ENCODE measurements at places on chromosomes 12 and 14.

GRCh38 chr14:100147691-100148464, 11.6 kb downstream of the DEGS2 start:
- DNase-seq: no peak

DNA sequence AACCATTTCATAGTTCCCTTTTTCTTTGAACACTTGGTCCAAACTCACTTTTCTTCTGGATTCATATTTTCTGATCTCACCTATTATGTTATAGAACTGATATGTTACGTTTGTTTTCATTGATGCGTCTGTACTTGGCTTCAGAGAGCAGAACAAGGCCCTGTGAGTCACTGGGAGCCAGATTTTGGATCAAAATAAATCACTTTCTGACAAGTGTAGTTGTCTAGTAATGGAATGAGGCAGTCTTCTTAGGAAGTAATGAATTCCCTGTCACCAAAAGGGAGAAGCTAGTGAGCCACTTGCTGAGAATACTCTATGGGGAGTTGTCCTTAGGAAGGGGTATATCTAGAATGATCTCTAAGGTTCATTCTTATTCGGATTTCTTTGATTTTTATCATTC, 10.2 kb downstream of the BICD1 start:
- DNase-seq: no peak

DNA sequence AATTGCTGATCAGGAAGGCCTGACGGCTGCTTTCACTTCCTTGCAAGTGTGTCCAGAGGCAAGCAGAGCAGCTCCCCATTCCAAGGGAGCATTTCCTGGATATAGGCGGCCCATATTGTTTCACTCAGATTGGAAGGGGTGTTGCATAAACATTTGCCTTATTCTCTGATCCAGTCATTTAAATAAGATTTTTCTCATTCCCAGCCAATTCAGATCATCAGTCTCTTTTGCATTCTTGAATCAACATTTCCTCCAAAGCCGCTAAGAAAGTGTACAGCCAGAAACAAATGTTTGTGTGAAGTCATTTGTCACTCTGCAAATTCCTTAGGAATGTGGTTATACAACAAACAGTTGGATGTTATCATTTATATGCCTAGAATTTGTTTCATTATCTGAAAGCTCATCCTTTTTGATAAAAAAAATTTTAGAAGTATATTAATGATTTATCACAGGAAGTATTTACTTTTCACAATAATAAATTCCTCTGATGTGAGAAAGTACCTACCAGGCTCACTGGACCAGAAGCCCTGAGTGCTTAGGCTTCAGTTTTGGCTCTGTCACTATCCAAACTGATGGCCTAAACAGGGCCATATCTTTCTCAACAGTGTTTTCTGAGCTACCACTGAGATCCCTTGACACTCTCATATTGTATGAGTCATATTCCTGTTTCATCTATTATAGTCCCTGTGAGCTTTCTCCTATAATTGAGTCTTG, 379.6 kb downstream of the CCDC91 start:
- DNase-seq: no peak

DNA sequence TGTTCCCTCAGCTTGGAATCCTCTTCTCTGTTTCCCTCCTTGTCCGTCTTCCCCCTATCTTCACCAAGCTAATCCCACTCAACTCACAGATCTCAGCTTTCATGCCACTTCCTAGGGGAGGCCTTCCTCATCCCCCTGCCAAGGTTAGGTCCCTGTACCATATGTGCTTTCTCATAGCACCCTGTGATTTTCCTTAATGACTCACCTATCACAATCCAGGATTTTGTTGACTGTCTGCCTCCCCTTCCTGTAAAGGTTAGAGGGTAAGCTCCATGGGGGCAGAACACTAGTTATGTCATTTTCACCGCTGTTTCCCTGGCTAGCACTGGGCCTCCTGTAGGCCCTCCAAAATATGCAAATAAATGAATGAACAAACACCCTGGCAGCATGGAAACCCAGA, 57.6 kb downstream of the CRADD start:
- no peak for DNase-seq

DNA sequence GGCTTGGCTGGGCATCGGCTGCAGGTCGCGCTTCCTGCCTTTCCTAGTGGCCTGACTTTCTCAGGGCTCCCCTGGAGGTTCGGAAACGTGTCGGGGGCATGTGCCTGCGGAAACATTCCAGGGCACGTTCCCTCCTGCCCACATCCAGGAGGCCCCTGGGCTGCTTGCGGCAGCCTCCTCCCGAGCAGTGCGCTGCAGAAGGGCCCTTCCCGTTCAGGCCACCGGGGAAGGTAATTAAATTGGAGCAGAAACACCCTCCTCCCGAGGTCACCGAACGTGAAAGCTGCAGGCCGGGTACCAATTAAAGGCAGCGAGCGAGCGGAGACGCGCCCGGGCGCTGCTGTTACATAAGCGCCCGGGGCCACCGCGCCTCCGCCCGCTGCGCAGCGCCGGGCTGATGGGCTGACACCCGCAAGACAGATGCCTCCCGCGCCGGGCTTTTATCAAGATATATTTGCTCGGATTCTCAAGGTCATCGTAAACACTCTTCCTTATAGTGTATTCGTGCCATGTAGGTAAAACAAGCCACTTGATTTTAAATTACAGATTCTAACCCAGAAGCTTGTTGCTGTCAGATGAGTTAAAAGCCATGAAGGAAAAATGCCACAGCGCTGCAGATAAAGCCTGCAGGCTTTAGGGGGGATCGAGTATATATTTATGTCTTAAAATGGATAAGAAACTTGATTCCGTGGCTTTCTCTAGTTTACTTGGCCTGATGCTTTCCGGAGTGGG, 31.4 kb downstream of the SSPN start:
- no peak for DNase-seq
